Cerebellum (tissue), 4 donors: ENCODE measurements at places on chromosomes 4 and X.

GRCh38 chrX:102950908-102951866, 14.1 kb downstream of the RAB40AL start:
- peak; percentile 8 for DNase-seq

DNA sequence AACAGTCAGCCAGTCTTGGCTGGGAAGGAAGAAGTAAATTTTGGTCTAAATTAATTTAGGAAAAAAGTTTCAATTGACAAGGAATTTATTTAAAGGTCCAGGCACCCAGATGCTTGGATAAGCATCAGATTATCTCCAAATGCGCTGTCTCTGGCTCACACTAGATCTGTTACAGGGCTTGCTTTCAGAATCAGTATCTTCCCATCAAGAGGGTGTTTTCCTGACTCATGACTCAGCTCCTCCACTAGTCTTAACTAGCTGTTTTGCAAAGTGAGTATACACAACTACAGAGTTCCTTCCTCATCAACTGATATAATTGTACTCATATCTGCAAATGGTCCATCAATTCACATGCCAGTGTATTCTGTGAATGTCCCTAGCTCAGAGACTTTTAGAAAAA, 482.1 kb upstream of the CPEB2 start:
- no peak for DNase-seq

DNA sequence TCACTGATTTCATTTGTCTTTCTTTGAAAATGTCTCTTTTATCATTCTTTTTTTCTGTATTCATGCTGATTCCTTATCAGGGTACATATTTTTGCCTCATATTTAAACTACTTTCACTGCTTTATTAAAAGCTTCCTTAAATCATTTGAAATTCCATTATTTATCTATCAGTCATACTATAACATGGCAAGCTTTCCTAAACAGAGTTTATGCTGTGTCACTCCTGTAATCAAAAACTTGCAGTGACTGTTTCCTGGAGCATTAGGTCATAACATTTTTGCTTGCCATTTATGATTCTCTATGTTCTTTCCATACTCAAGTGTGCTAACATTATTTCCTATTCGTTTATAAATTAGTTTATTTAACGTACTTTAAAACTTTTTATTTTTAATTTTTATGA, 203.7 kb downstream of the BMPR1B start:
- DNase-seq: no peak

GRCh38 chr4:144564358-144564757, 81.6 kb upstream of the HHIP start:
- DNase-seq: no peak

GRCh38 chr4:64584981-64585557, 175.8 kb upstream of the TECRL start:
- DNase-seq: peak; percentile 1

DNA sequence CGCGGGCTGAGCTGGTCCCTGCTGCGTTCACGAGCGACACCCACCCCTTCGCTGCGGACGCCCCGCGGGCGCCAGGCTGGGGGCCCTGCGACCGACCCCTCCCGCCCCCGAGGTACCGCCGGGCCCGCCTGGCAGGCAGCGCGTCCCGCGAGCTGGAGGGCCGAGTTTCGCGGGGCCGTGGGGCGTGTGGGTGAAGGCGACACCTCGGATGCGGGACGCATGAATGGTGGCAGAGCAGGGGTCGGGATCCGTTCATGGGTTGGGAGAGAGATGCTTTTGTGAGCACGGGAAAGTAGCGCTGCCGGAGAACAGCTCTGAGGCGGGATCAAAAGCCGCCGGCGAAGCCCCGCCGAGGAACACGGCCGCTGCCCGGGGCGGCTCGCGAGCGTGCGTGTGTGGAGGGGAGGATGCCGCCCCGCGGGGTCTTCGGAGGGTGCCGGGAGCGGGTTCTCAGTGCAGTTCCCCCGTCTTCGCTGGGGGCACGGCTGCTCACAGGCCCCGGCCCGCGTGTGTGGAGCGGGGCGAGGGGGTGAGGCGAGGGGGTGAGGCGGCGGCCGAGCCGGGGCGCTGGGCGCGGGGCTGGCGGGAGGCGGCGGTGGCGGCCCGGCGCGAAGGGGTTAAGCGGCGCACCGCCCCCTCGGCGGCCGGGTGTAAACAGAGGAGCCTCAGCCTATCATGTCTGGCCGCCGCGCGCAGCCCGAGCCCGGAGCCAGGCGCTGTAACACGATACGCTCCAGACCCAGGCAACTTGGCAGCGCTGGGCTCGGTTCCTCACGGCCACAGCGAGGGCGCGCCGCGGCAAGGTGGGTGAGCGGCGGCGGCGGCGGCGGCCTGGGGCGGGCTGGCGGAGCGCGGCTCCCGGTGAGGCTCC, 205.3 kb downstream of the TENM3 start:
- peak; percentile 91 for DNase-seq

DNA sequence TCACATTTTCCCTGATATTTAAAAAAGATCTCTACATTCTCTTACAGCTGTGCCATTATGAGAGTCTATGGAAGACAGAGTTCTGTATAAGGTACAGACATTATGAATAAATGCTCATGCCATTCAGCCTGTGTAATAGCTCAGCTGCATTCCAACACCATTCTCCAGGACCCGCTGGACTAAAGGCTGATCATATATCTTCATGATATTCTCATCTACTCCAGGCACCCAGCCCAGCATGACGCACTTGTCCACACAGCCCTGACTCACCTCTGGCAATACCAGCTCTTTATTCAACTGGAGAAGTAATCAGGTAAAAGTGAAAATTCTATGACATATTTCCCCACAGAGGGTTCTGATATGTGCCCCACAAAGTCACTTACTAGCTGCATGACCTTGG, 437.5 kb upstream of the FGF16 start:
- no peak for DNase-seq
